ENCODE measurements at places on chromosomes 7 and 10.

GRCh38 chr10:23493711-23494110 lies 54.8 kb downstream of the OTUD1 start:
- DNase-seq = no peak

DNA sequence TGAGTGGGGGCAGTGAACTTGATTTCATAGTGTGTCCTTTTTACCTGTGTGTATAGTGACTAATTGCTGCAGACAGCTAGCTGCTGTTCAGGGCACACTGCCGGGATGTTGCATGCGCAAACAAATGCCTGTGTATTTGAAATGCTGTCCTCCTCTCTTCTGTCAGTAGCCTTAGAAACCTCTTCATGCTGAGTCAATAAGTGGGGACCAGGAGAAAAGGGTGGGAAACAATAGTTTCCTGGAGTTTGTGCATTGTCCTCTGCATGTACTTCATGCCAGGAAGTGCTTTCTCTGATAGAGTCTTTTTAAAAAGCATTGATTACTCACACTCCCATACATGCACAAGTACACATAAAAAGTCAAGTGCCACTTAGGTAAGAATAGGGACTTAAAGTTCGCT lies 1183.7 kb upstream of the CELF2 start:
- DNase-seq = no peak

- no peak for DNase-seq
Measured at GRCh38 chr10:124379609-124380193, 39.0 kb downstream of the OAT start.

- no peak for DNase-seq
Measured at GRCh38 chr7:77281780-77282478, 82.3 kb upstream of the FGL2 start.

DNA sequence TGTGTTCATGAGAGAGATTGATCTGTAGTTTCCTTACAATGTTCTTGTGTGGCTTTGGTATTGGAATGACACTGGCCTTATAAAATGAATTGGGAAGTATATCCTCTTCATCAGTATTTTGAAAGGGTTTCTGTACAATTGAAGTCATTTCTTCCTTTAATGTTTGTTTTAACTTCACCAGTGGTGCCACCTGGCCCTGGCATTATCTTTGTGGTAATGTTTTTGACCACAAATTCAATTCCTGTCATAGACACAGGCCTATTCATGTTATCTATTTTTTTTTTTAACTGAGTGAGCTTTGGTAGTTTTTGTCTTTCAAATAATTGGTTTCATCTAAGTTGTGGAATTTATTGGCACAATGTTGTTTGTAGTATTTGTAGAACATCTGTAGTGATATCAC lies 127.7 kb downstream of the CDK14 start:
- DNase-seq = no peak

GRCh38 chr10:1059902-1060301 lies 3.7 kb downstream of the WDR37 start:
- DNase-seq = no peak

DNA sequence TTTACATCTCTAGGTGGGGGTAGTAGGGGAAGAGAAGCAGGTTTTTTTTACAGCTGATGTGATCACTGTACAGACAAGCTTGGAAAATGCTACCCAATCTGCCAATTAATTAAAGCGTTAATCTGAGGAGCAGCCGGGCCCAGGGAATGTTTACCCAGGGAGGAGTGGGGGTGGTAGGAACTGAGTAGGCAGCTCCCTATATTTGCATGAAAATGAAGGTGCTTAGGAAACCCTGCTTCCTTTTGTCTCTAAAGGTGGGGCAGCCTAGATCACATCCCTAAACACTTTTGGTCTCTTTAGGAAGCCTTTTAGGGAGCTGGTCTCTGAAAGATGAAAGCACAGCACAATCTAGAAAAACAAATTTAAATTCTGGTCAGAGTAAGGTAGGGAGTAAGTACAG lies 53.0 kb upstream of the NFKB2 start:
- DNase-seq = no peak

GRCh38 chr10:30542001-30542894 lies 87.3 kb downstream of the LYZL2 start:
- DNase-seq = no peak

GRCh38 chr7:7970237-7970530 lies 1.6 kb downstream of the GLCCI1 start:
- DNase-seq = no peak
